ENCODE measurements at places on chromosomes 1 and 21.

DNA sequence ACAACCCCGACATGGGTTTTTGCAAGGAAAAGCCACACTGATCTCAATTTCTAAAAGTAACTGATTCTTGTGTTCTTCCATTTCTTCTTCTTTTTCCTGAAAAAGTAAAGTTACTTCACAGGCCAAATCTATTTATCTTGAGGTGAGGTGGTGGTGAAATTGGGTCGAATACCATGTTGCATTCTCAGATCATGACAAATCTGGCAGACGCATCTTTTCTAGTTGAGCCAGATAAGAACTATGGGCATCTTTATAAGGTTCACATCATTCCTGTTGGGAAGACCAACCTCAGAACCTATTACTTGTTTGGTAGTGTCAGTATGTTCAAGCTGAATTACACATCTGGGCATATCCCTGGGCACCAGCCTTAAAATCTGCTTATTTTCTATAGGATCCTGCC is 78.6 kb upstream of the USP25 start:
- DNase-seq: no peak

DNA sequence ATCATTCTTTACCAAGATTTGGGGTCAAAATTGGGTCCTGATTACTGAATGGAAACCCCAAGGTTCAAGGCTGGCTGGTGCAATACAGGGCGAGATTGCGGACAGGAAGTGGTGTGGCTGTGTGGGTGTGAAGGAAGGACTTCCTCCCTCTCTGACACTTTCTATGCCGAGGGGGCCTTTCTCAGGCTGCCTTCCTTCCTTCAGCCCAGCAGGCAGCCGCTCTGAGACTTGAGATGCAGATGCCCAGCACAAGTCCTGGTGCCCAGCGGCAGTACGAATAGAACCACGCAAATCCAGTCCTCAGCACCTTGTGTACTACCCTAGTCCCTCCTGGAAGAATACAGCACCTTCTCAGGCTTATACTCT is 16.3 kb downstream of the BATF3 start:
- DNase-seq: no peak

DNA sequence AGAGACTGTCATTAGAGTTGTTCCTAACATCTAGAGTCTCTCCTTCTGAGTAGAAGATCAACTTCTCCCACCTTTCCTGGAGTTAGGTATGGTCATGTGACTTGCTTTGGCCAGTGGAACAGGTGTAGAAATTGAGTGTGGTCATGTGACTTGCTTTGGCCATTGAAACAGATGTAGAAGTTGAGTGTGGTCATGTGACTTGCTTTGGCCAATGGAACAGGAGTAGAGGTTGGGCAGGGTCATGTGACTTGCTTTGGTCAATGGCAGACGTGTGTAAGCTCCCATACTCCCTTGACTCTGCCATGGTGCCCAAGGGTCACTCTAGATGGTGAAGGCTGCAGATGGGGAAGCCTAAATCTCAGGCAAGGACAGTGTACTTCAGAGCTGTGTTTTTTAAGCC is 306.0 kb downstream of the NPHP4 start:
- DNase-seq: no peak

DNA sequence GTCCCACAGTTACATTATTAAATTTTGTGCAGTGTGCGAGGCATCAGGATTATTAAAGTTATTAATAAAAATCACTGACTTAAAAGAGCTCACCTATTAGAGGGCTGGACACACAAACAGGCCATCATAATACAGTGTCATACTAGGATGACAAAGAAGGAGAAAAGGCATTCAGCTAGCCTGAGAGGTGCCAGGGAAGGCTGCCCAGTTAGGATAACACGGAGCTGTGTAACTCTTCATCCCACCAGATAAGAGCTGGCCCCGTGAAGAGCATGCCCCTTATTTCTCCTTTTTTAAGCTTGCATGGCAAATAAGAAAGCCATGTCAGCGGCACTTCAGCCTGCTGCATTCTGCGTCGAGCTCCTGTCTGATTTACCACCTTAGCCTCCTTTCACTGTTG is 109.5 kb downstream of the KCNK1 start:
- DNase-seq: no peak

GRCh38 chr1:186310307-186310706 is 64.7 kb downstream of the TPR start:
- no peak for DNase-seq

DNA sequence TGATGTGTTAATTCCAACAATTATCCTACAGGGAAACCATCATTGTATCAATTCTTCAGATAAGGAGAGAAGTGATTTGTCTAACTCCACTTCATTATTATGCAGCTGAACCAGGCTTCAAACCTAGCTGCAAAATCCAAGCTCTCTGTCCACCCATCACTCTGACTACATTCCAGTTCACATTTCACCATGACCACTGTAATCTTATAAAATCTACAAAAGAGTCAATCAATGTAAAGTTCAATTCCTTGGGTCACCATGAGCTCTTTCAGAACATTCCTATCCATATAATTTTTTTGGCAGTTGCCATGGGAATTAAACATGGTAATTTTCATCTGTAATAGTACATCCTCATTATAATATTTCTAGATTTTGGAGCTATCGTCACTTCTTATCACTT is 100.9 kb downstream of the PLPPR5 start:
- peak; percentile 35 for DNase-seq

DNA sequence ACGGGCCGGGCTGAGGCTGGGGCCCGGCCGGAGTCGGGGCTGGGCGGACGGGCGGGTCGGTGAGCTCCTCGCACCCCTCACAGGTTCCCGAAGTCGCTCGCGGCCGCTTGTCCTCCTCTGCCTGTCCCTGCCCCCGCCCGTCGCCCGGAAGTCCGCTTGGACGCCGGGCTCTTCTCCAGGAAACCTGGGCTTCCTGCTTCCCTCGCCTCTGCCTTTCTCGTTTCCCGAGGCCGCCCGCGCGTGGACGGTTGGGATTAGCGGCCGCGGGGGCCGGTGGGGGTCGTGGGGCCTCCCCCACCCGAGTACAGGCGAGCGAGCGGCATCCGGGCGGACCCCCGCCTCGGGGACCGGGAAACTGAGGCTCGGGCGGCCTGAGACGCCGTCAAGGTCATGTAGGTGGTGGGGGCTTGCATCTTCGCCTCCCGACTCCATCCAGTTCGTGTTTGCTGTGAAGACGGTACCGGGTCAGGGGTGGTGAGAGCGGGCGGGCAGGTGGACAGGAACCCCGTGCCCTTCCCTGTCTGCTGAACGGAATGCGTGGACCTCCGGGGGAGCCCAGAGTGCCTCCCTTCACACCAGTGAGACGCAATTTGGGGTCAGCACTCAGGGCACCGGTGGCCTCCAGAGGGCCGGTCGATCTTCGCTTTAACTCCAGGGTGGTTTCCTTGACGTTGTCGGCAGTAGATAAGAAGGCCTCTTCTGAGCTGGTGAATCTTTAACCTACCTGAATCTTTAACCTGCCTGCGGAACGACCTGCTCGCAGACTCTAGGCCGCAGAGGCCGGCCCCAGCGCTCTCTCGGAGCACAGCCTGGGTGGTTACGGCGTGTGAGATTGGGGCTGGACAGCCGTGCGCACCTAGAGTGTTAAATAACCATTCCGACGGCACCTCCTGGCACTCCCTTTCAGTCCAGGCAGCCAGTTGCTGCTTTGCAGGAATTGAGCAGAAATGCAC is 686 bp downstream of the ARF1 start:
- no peak for DNase-seq

DNA sequence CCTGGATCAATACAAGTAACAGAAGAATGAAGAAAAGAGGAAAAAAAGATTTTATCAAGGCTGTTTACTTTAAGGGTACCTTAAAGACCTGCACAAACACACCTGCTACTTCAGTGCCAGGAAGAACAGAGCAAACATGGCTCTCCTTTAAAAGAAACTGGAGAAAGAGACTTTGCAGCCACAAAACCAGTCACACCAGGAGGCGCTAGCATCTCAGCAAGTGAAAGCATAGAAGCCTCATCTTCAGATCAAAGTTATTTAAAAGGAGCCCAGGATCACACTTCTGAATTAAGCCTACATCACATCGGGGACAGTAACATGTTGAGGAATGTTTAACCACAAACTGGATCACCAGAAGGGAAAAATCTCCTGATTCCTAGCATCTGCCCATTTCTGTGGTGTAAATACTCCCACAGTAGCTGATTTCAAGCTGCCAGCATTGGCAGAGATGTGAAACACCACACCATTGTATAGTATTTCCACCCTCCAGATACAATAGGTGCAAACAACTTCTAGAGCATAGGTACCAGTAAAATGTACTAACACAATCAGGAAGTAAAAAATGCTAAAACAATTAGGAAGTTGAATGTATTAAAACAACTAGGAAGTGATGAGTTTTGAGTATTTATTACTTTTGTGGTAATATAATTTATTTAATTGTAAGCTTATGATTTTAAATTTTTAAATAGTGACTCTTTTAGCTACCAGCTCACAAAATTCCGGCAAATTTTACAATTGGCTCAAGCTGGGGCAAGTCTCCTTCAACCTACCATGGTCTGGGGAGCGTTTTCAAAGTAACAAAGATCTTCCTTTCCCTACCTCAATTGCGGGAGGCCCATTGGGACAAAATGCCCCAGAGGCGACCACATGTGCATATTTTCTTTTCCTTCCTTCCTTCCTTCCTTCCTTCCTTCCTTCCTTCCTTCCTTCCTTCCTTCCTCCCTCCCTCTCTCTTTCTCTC is 105.3 kb upstream of the CLDN14 start:
- no peak for DNase-seq

All from astrocyte of the spinal cord (primary cell).